Occipital lobe (tissue), 3 donors: ENCODE measurements at places on chromosomes 7 and 10.

DNA sequence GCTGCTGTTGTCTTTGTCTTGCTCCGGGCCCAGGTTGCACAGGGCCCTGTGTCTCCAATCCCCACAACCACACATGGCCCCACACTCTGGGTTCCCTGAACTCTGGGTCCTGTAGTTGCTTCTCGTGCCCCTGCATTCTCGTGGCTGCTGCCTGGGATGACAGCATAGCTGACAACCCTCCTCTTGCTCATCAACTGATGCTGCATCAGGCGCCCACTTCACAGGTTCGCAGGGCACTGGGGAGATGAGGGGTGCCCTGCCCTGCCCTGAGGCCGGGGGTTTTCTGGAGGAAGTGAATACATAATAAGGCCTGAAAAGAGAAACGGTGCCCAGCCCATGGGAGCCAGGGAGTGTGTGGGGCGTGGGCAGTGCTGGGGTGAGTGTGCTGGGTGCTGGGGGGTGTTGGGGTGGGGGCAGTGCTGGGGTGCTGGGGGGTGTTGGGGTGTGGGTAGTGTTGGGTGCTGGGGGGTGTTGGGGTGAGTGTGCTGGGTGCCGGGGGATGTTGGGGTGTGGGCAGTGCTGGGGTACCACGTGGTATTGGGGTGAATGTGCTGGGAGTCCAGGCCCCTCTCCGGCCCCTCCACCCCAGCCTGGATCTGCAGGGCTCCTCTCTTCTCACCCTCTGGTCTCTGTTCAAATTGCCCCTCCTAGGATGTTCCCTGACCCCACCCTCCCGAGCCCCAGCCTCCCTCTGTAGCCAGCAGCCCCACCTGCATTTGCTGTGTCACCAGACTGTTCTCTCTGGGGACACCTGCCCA lies 2.0 kb upstream of the MTG1 start:
- DNase-seq = no peak

GRCh38 chr10:29130190-29130673 lies 158.6 kb upstream of the LYZL1 start:
- DNase-seq = no peak

DNA sequence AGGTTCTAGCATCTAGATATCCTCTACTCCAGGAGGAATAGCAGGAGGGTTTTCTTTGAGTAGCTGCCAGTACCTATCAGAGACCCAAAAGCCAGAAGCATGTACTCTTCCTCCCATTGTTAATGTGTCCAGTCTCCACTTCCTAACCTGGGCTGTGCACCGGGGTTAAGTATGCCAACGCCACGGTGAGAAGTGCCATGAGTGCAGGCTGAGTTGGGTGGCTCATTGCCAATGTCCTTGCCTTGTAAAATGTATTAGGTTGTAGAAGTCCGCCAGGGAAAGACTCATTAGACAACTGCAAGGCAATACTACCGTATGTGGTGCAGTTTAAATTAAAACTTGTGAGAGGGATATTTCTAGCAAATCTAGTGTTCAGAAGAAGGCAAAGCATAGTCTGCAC lies 55.0 kb upstream of the PRR15 start:
- no peak for DNase-seq

DNA sequence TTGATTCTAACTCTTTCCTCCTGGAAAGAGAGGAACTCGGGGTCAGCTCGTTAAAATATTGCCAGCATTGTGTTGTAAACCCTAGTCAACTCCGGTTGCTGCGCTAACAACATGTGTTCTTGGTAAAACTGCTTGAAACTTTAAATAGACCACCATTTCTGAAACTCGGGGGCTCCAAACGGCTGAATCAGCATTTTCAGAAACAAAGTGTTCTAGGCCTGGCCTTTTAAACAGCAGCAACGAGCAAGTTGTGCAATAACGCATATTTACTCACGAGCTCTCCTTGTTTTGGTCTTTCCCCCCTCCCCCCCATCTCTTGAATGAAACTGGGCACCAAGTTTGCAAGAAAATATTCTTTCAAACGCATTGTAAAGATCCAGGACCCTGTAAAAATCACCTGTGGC lies 9.2 kb upstream of the GRB10 start:
- no peak for DNase-seq

DNA sequence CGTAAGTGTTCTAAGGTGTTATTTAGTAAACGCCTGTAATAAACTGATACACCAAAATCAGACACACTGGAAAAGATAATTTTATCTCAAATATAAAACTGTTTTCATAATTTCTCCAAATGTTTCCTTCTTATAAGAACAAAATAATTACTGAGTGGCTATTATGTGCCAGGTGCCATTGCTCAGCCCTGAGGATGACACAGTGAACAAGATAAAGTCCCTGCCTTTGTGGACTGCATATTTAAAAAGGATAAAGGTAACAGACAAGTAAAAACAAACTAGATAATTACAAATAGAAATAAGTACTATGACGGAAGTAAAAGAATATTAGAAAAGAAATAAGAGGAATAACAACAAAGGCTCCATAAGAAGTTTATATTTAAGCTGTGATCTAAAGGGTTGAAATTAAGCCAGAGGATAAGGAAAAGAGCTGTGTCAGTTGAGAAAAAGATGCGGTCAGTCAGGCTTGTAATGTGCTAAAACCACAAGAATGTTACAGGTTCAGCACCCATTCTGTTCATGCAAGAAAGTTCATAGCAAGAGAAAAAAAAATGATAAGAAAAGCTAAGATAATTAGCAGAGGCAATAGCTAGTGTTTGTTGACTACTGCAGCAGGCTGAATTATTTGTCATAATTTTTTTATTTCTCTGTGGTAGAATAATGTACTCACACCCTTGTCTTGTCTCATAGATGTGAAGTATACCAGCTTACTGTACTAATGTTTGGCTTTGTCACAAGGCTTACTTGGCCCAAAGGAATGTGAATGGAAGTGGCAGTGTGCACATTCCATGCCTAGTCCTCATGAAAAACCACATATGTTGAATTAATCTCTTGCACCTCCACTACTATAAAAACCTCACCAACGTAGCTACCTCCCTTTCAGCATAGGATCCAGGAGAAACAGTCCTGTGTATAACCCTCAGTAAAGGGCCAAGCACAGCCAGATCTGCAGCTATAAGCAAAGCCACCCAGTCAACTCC lies 75.1 kb downstream of the CRPPA start:
- DNase-seq = no peak

DNA sequence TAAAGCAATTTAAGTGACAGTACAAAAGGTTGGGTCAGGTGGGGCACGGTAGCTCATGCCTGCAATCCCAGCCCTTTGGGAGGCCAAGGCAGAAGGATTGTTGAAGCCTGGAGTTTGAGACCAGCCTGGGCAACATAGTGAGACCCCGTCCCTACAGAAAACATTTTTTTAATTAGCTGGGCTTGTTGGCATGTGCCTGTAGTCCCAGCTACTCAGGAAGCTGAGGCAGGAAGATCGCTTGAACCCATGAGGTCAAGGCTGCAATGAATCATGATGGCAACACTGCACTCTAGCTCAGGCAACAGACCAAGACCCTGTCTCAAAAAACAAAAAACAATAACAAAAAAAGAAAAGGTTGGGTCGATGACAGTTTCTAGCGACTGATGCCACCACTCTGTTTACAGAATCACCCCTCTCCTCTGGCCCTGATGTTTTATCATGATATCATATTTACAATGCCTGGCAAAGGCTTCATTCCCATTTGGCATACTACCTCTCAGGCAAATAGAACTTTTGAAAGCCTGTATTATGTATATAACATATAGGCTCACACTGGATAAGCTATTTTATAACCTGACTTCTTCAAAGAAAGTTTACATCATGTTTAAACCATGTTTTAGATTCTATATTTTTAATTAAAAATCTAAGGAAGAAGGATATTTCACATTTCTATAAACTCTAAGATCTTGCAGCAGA lies 558 bp upstream of the ABCC2 start:
- no peak for DNase-seq

- DNase-seq = peak; percentile 7
Measured at GRCh38 chr7:70698219-70698832, 433.6 kb upstream of the GALNT17 start.
